ENCODE measurements at places on chromosomes 16 and 17.

GRCh38 chr17:30271102-30271501 lies 20.6 kb downstream of the BLMH start:
- DNase-seq: no peak

GRCh38 chr17:59004338-59005111 lies 102.2 kb downstream of the TRIM37 start:
- peak; percentile 43 for DNase-seq

- DNase-seq: no peak
Observed at GRCh38 chr17:42509841-42510240, 26.2 kb upstream of the NAGLU start.

DNA sequence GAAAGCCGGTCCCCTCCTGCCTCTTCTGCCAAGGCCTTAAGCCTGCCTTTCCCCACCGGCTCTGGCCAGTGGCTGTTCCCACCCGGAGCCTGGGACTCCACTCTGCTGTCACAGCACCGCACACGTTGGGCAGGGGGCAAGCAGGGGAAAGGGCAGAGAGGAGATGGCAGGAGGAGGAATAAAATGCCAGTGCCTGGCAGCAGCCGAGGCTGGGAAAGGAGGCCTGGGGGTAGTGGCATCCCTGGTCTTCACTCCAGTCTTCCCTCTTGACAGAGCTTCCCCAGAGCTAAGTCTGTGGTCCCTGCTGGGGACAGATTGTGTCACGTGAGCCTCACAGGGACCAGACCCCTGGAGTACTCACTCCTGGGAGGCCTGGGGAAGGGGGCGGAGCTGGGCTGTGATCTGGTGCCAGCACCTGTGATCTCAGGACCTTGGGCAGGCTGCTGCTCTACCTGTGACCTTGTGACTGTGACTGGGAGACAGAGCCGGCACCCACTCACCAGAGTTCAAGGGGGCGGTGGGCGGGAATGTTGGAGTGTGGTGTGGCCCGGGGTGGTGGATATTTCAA lies 97.2 kb upstream of the GSE1 start:
- no peak for DNase-seq

GRCh38 chr16:83705856-83706255 lies 101.9 kb upstream of the HSBP1 start:
- no peak for DNase-seq

- no peak for DNase-seq
Observed at GRCh38 chr16:89023621-89024511, 46.9 kb upstream of the CBFA2T3 start.

GRCh38 chr17:44983563-44983962 lies 15.5 kb upstream of the C1QL1 start:
- no peak for DNase-seq

DNA sequence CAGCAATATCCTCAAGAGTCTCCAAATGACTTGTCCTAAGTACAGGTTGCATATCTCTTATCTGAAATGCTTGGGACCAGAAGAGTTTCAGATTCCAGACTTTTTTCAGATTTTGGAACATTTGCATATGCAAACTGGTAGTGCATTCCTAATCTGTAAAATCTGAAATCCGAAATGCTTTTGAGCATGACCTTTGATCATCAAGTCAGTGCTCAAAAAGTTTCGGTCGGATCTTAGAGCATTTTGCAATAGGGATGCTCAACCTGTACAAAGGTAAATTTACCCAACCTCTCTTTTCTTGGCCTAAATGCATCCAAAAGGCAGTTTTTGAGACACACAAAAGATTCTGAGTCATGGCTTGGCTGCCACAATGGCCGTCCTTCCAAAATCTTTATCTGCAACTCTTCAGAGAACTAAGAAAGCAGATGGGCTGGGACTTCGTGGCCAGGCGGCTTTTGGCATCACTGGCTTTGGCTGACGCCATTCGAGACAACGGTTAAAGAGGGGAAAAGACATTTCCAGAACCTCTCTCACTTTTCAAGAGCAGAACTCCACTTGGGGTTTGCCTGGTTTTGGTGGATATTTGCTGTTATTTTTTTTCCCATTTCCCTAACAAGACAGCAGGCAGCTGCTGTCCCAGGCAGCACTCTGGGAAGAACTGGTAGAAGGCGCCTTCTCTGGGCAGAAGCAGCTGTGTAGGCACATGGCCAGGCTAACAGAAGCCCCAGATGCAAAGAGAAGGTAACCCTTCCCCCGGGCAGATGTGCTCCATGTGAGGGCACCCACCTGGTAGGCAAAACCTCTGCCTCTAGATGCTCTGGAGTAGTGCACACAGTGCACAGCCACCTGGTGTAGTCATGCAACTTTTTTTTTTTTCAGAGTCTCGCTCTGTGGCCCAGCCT lies 8.9 kb downstream of the CPPED1 start:
- no peak for DNase-seq

DNA sequence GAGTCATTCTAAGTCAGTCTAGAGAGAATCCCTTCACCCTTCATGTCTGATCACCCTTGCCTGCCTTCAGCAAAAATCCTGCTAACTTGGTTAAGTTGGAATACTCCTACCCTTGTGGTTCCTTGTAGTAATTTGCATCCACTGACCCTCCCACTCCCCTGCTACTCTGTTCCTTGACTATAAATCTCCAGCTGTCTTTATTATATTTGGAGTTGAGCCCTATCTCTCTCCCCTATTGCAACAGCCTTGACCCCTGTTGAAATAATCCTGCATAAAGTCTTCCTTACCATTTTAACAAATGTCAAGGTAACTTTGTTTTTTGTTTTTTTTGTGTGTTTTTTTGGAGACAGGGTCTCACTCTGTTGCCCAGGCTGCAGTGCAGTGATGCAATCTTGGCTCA lies 590.1 kb downstream of the WWOX start:
- no peak for DNase-seq

- DNase-seq: no peak
Observed at GRCh38 chr17:77203436-77203835, 62.7 kb downstream of the SEC14L1 start.

DNA sequence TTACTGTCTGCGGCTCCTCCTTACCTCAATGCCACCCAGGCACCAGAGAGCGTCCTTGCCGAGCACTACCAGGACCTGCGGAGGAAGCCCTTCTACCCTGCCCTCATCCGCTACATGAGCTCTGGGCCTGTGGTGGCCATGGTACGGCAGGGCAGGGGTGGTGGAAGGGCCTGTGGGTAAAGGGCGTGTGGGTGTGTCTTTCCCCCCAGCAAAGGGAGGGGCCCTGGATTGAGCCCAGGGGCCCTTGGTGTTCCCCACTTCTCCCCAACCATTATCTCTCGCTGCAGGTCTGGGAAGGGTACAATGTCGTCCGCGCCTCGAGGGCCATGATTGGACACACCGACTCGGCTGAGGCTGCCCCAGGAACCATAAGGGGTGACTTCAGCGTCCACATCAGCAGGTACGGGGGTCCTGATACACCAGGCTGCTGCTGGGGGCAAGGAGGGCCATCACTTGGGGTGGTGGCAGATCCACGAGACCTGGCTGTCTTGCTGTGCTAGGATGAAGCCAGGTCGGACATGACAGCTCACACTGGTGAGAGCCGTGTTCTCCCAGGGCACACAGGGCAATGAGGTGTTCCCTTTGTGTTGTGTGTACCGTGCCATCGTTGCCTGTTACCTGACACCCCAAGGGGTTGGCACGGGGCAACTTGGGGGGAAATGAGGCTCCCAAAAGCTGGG lies 2.2 kb upstream of the DECR2 start:
- no peak for DNase-seq

DNA sequence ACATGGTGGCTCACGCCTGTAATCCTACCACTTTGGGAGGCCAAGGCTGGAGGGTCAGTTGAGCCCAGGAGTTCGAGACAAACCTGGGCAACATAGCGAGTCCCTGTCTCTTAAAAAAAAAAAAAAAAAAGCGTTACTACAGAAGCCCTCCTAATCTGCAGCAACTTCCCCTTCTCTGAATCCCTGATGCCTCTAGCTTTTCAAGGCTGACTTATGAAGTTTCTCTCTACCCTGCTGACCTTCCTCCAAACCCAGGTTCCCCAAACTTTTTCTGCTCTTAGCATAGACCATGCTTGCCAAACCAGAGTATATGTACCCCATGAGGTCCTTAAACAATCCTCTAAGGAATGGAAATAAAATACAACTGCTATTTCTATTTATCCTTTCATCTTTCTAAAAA lies 16.4 kb downstream of the LYRM1 start:
- no peak for DNase-seq

- DNase-seq: peak; percentile 43
Observed at GRCh38 chr17:63881935-63882601, at the start of gene GH2. Gene GH2 (minus strand): TSS chr17:63881944. CDS start chr17:63881801, 143 bp downstream.

DNA sequence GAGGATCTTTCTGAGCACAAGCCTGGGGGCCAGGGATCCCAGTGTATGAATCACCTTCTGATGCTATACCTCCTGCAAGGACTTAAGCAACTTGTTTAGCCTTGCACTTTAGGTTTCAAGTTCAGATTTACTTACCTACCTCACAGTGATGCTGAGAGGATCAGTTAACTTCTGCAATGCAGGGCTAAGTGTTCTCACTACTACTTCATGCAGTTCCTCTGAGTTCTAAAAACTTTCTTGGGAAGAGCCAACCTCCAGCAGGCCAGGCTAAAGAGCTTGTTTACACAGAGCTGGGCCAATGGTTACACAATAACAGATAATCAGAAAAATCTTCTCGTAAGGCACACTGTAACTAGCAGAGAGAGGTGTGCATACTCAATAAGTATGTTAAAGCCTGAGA lies 13.0 kb downstream of the VEZF1 start:
- no peak for DNase-seq

DNA sequence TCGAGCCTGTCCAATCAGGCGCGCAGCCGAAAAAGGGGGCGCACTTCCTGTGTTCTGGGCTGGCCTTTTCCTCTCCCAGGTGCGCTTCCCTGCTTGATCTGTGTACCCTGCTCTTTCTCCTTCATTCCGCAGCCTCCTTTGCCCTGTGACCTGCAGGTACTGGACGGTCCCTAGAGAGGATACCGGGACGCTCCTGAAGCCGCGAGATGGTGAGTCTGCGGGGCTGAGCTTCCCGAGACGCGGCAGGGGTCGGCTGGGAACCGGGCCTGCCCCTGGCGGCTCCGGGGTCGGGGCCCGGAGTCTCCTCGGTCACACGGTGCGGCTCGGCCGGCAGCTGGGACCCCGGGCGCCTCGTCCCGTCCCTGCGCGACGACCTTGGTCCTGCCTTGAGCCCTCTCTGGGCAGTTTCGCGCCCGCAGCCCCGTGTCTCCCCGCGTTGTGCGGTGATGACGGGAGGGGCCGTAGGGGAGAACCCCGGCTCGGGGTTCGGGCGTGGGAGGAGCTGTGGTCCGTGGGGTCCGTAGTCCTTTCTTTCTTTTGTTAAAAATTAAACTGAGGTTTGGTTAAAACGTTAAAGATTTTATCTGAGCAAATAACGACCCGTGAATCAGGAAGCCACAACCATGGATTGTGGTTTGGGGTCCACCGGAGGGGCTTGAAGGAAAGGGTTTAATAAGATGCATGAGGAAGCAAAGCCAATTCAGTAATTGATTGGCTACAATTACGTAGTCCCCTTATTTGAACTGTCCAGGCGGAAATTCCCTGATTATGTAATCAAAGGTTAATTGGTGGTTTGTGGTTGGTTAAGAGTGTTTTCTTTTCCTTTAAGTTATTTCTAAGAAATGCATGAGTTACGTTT lies 172.8 kb upstream of the ZNF267 start:
- peak; percentile 63 for DNase-seq
